DMS153 (cell line): ENCODE measurements at places on chromosomes 16 and 17.

DNA sequence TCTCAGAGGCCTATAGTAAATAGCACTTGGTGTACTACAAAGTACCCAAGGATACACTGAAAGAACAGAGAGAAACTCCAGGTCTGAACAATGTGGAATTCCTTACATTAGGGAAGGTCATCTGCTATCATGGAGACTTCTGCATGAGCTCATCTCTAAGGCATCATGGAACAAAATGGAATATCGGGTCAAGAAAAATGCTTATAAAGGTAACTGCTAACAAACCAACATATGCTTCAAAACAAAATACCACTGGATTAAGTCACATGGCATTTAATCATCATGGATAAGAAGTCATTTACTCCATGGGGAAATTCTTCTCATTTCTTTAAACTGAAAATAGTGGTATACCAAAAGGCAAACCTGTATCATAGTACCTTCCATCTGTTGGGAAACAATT lies 34.2 kb downstream of the TXNDC11 start:
- DNase-seq: no peak

GRCh38 chr17:29760279-29761039 lies 137.7 kb upstream of the CORO6 start:
- no peak for DNase-seq

DNA sequence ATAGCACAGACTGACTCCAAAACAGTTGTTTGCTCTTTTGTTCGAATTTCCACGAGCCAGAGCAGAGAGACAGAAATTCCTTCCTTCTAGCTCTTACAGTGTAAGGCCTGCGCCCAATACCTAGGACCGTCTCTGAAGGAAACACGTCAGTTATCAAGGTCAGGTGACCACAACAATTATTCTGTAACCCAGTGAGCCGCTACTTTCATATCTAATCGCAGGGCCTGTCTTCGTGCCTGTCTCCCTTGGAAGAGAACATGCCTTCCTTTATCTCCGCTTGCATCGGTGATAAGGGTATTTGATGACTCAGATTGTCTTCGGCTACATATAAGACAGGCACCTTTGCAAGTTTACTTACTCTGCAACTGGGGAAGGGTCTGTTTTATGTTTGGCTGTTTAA lies 288.0 kb downstream of the MAF start:
- DNase-seq: no peak

DNA sequence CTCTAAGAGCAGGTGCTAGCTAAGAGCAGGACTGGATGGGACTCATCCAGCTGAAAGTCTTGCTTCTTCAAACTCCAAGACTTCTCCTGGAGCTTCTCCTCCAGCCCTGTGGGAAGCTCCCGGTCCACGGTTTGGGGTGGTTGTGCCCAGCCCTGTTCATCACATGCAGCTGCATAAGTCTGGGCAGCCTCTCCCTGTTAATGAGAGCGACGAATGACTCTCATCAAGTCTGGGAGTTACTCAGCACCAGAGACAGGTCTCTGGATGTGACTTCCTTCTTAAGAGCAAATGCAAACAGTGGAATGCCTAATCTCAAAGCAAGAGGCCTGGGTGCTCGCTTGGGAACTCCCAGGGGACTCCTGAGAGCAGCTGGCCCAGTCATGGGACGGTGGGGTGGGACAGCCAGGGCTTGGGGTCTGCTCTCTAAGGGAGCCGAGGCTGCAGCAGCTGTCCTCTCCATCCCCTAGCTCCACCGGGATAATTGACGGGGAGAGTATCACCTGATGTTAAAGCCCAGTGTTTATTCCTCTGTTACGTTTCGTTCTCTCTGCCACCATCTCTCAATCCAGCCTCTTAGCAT lies 35.3 kb upstream of the CRHR1 start:
- no peak for DNase-seq

DNA sequence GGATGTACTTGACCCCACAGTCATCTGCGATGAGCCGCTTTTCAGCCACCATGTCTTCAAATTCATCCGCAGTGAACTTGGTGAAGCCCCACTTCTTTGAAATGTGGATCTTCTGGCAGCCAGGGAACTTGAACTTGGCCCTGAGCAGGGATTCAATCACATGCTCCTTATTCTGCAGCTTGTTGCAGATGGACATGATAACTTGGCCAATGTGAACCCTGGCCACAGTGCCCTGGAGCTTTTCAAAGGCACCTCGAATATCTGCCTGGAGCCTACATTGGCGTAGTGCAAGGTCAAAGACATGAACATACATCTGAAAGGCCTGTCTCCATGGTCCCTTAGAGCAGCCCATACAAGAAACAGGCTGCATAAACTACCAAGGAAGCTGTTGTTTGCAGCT lies 1.8 kb upstream of the TENT4B start:
- DNase-seq: no peak

- no peak for DNase-seq
Observed at GRCh38 chr17:81059026-81059425, 24.1 kb downstream of the BAIAP2 start.

DNA sequence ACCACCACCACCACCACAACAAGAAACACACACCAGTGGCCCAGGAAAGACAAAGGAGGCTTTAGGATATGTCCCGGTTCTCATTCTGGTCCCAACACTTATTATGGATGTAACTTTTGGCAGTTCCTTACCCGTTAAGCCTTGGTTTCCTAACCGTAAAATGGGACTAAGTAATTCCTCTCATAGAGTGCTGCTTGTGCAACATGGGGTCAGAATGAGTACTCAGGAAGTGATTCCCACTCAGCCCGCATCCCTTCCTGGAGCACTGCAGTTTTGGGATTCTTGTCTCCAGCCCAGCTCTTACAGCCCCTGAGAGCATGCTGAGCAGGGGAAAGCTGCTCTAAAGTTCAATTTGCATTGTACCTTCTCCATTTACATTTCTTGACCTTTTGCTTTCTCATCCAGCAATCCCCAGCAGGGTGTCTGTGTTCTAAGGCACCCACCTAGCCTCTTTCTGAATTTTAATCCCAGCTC lies 262.6 kb downstream of the PRKCA start:
- DNase-seq: no peak

- no peak for DNase-seq
Observed at GRCh38 chr16:11350519-11350918, 5.3 kb downstream of the RMI2 start.

GRCh38 chr16:4623593-4623992 lies 1.0 kb upstream of the MGRN1 start:
- no peak for DNase-seq

- DNase-seq: no peak
Observed at GRCh38 chr16:72798264-72798663, 249.7 kb downstream of the ZFHX3 start.

DNA sequence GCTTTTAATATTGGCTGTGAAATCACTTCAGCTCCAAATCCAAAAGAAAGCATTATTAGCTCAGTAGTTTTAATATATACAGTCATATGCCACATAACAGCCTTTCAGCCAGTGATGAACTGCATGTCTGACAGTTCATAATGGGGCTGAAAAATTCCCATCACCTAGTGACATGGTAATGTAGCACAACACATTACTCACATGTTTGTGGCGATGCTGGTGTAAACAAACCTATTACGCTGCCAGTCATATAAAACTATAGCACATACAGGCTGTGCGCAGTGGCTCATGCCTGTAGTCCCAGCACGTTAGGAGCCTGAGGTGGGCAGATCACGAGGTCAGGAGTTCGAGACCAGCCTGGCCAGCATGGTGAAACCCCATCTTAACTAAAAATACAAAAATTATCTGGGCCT lies 92.2 kb downstream of the TUBD1 start:
- DNase-seq: no peak

GRCh38 chr16:47229053-47230050 lies 85.6 kb upstream of the NETO2 start:
- no peak for DNase-seq

DNA sequence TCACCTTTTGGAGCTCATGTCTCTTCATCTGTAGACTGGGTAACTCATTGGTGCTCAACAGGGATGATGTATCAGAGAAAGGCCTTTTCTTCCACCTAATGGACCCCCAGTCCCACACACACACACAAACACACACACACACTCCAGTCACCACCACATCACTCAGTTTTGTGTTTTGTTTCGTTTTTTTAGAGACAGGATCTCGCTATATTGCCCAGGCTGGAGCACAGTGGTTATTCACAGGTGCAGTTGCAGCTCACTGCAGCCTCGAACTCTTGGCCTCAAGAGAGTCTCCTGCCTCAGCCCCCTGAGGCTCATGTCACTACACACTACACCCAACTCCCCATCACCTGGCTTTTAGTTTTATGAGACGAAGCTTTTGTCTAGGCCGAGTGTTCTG lies 55.6 kb downstream of the SF3B3 start:
- no peak for DNase-seq
